Stimulated activated naive CD8-positive, alpha-beta T cell treated with anti-CD3 and anti-CD28 coated beads, Interleukin-15, amount 100 ng/mL, for 72 hours (primary cell): ENCODE measurements at places on chromosomes 4 and X.

DNA sequence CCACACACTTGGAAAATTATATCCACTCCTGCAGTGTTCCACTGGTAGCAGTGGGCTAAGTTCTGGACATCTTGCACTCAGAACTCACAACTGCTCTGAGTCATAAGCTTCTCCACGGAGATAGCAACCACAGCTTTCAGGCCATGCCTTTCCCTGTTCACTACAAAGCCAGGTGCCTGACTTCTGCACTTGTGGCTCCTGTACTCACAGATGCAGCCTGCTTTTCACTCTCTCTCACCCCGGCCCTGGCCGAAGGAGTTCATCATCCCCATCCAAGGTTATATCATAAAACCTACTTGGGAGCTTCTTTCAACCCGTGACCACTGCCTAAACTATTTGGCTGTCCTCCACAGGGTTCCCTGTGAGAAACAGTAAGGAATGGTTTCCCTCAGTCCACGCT is 999.4 kb downstream of the GLUD2 start:
- DNase-seq: no peak

GRCh38 chr4:86675548-86675947 is 81.4 kb downstream of the PTPN13 start:
- DNase-seq: no peak

GRCh38 chrX:136755411-136755810 is 25.3 kb downstream of the ARHGEF6 start:
- no peak for DNase-seq

DNA sequence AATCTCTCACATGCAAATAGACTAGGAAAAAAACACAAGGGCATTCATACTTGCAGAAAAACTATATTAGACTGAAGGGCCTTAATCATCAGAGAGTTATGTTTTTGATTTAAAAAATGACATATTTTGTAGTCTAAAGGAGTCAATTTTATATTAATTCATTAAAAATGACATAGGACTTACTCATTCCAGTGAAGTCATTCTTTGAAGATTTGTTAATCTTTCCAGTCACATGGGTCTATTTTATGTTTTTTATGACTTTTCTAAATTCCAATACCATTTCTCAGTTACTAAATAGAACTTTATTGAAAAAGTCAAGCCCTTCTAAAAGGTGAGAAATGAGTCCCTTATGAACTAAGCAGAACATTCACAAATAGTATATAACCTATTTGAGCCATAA is 743.8 kb upstream of the INTU start:
- DNase-seq: no peak

DNA sequence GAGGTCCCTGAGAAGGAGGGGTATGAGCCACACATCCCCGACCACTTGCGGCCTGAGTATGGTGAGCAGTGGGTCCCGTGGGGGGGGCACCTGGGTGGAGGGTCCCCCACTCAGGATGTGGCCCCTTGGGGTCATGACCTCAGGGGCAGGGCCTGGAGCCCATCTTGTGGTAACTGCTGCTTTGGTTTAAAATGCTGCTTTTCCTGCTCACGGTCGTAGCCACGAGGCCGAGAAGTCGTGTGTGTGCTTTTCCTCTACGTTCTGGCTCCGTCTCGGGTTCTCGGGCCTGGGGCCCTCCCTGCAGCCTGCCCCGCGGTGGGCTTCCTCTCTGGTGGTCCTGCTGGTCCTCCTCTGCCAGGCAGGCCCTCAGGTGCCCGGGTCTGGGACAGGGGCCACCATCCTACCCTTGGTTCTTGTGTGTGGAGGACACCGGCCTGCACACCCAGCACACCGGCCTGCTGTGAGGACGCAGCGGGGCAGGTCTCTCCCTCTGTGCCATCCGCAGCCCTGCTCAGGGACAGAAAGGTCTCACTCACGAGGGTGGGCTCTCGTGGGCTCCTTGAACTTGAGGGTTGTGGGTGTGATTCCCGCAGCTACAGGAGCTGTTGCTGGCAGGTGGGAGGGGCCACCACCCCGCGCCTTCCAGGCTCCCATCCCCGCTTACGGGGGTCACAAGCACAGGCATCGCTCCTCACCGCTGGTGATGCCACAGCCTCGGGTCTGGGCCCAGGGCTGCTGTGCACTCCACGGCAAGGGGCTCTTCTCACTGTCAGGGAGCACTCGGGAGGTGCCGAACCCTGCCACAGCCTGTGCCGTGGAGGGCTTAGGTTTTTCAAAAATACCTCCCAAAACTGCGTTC is 19.6 kb downstream of the UVSSA start:
- DNase-seq: no peak

DNA sequence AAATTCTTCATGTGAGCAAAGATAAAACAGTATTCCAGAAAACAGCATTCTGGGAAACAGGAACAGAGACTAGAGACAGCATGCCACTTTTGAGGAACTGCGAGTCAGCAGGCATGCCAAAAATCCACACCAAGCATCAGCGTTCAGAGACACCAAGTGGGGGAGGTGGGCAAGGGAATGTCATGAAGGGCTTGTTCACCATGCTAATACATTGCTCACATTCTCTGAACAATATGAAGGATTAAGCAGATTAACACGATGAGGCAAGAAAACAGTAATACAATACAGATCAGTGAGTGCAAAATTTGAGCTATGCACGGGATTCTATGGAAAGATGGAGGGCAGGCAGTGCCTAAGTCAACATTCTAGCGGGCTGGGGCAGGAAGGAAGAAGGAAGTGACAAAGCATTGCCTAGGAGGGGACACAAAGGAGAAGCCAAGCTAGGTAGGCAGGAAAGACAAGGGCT is 278.3 kb downstream of the FBXW7 start:
- no peak for DNase-seq

GRCh38 chr4:40204507-40205258 is 7.9 kb downstream of the RHOH start:
- DNase-seq: no peak

- no peak for DNase-seq
Measured at GRCh38 chr4:16875487-16875886, 23.0 kb downstream of the LDB2 start.

GRCh38 chr4:78370631-78371372 is 180.8 kb upstream of the ANXA3 start:
- DNase-seq: no peak
